Fibroblast of skin of left quadriceps (primary cell): ENCODE measurements at places on chromosomes 3 and 15.

DNA sequence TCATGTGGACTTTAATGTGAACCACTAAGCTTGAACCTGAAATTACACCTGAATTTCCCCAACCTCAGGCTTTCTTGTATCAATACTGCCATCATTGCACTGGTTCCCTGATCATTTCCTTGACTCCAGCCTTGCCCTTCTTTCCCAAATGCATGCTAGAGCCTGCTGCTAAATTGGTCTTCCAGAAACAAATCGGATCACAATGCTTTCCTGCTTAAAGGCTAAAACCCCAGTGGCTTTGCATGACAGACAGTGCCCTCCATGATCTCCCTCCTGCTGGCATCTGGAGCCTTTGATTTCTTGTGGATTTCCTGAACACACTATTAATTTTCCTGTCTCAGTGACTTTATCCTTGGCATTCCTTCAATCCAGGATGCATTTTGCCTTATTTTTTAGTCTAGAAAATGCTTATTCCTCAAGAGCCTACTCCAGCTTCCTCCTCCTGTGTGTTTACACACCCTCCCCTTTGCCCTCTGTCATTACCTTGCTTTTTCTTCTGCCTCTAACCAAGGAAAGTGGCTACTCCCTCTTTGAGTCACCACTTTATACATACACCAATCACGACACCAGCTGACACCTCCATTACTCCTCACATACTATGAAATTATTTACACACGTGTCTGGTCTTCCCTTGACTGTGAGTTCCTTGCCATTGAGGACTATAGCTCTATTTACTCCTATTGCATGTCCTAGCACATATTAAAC, 214.6 kb downstream of the KCNAB1 start:
- DNase-seq = no peak

DNA sequence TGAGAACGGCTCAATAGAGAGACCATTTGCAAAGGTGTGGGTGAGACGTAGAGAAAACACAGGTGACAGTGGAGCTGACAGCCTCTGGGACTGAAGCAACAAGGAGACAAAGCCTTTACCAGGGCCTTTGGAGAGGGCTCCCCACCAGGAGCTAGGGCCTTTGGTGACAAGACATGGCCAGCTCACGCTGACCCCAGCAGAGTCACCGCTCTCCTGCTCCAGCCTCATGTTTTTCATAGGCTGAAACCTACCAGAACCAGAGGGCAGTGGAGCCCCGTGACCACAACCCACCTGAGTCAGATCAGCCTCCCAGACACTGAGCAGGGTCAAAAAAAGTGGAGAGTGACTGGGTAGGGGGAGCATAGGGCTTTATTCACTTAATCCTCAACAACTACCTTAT, 214.7 kb downstream of the SHQ1 start:
- DNase-seq = no peak

DNA sequence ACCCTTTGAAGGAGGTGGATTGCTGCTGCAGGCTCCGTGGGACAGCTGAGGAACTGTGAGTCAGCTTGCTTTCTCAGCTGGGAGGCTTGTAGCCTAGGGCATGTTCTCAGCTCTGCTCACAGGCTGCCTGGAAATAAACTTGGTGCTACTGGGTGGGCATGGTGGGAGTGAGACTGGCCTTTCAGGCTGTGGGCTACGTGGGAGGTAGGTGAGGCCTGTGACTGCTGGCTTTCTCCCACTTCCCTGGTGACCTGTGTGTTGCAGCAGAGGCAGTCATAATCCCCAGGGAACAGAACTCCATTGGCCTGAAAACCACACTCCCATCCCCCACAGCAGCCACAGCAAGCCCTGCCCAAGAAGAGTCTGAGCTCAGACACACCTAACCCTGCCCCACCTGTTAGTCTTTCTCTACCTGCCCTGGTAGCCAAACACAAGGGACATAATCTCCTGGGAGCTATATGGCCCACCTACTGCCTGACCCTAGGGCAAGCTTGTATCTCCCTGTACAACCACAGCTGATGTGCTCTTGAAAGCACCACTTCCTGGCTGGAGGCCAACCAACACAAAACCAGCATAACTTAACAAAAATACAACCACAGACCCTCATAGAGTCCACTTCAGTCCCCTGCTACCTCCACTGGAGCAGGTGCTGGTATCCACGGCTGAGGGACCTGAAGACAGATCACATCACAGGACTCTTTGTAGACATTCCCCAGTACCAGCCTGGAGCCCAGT, 236.5 kb downstream of the SQOR start:
- DNase-seq = no peak

DNA sequence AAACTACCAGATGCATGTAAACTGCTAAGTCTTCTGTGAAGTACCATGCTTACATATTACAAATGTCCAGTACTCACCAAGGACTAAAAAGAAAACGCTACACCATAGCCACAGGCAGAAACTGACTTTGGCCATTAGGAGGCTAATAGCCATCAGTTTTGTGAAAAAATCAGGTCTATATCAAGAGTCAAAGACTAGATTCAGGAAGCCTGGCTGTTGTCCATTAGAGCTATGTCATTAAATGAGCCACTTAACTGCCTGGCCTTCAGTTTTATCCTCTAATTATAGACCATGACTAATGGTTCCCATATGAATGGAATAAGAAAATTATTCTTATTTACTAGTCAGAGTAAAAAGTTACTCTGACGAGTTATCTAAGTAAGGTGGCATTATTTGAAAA, 144.1 kb downstream of the VPS13C start:
- peak; percentile 4 for DNase-seq

GRCh38 chr3:128488636-128488990, 4.4 kb downstream of the GATA2 start:
- no peak for DNase-seq

- no peak for DNase-seq
Measured at GRCh38 chr3:134366928-134367811, 7.1 kb downstream of the AMOTL2 start.

GRCh38 chr3:7172996-7173395, 312.1 kb downstream of the GRM7 start:
- DNase-seq = no peak

DNA sequence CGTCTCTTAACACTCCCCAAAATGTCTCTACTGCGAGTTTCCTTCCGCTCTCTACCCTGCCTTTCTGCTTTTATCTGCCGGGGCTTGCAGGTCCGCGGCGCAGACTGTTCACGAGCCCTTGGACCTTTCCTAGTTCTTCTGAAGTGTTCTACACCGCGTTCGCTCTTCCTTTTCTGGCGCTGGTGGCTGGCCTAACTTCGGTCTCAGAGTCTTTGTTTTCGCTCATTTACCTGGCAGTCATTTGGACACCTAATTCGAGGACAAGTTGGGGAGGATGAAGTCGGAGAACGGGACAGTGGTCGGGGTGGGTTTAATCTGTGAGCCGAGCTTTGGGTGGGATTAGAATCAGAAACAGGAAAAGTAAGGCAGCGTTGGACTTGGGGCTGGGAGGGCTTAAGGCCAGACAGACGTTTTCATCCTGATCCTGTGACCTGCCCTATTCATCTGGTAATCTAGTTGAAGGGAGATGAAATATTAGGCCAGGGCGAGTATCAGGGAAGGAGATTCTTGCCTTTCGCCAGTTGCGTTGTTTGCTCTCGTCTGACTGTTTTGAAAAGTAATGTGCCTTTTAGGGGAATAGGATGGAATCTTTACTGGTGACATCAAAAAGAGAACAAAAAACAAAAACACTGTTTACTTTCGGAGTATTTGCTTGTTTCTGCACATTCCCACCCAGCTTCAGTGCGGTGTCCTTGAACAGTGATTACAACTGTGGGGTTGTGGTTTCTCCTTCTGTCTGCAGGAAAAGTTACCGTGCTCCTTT, 1.8 kb downstream of the DIPK2A start:
- peak; percentile 60 for DNase-seq

GRCh38 chr3:161737171-161737570, 240.6 kb downstream of the OTOL1 start:
- no peak for DNase-seq

- DNase-seq = no peak
Measured at GRCh38 chr15:35445891-35446290, 100.1 kb downstream of the DPH6 start.

DNA sequence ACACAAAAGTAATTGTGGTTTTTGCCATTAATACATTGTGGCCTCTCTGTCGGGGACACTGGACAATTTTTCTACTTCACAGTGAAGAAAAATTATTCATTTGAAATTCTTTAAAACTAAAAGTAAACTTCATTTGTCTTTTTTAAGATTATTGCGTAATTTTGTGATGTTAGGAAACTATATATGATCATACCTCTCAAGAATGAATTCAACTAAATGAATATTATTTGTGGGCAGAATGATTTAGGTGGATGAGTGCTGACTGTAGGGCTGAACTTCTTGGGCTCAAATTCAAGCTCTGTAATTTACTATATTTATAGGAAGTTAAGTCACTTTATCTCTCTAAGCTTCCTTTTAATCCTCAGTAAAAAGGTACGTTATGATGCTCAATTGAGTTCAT, 441.2 kb downstream of the ROBO1 start:
- DNase-seq = peak; percentile 13

GRCh38 chr15:65088643-65089021, 12.1 kb downstream of the KBTBD13 start:
- no peak for DNase-seq

DNA sequence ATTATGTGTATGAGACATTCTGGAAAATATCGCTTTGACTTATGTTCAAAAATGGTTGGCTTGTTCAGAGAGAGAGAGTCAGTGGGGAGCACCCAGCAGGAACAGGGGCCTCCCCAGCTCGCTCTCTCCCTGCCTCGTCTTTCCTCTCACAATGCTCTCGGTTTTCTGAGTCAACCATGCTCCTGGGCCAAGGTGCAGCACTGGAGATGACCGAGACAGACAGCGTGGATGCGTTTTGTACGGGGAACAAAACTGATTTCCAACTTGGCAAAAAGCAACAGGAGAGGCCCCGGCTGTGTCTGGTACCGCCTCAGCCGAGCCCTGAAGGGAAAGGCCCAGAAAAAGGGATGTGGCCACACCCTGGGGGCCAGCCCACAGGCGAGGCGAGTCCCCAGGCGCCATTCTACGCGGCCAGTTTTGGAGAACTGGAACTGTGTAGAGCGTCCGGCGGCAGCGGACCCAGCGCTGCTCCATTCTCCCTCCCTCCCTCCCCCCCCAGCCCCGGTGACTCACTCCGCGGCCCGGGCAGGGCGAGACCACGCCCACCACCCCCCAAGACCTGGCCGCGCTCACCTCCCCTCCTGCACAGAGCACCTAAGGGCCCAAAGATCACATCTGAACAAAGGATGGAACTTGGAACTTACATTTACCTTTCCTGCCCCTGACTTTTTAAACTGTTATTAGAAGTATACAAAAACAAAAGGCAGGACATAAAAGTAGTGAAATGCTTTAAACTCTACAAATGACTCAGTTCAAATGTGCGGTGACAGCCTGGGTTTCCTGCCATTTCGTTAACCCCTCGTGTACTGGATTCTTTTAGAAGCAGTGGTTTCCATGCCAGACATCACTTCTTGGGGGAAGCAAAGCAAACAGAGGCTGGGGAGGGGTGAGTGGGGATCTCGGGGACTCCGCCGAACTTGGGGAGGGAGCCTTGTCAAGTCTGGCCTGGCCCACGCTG, 12.7 kb downstream of the ATP10A start:
- peak; percentile 46 for DNase-seq

DNA sequence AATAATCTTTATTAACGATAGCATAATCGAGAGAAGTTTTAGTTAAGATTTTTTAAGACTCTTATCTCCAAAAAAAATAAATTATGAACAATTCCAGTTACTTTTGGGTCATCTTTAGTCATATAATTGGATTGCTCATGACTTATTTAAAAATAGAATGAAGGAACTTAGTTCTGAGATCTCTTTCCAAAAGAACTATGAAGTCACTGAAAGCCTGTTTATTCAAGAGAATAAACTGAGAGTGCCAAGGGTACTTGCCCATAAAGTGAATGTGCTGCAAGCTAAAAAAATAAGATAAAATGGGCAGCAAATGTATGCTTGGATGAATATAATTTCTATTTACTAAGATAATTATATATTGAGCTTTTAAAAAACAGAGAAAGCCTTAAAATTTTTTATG, 176.5 kb upstream of the PLSCR5 start:
- DNase-seq = no peak

- DNase-seq = no peak
Measured at GRCh38 chr3:28923994-28924393, 356.9 kb upstream of the RBMS3 start.

DNA sequence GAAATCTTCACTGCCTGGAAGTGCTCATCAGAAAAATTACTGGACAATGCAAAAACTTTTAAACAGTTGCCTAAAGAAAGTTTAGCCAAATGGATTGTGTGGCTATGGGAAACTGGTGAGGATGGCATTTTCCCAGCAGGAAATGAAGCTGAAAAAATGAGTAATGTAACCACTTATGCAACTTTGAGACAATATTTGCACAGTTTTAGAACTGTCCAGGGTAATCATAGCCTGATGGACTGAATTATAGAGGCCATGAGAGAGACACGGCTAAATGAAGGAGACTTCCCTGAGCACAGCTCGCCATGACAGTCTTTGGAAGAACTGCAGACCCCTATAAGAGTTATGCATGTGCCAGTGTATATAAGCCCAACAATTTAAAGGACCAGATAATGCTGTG, 881.5 kb downstream of the VGLL3 start:
- no peak for DNase-seq

DNA sequence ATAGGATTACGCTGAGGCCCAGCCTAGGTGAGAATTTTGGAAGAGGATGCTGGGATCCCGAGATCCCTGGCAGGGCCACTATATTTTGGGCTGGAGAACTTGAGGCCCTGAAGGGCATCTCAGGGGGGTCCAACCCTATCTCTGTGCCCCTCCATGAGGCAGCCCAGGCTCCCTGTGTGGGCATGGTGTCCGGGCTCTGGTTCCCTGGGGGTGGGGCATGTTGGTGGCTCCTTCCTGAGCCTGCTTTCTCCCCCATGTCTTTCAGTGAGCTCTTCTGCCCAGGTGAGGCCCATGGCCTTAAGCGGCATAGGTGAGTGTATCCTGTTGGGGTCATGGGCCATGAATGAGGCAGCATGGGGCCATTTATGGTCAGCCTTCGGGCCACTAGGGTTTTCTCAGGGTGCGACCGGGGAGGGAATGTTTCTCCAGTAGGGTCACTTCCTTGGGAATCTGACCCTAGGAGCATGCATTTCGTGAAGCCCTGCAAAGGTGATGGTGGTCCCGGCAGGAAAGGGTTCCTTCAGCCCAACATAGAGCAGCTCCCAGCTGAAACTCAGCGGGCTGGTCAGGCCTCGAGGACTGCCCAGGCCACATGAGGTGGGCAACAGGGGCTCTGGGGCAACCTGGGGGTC, 191.3 kb downstream of the UBE3A start:
- no peak for DNase-seq

- no peak for DNase-seq
Measured at GRCh38 chr15:60844511-60845174, 365.7 kb upstream of the ICE2 start.

DNA sequence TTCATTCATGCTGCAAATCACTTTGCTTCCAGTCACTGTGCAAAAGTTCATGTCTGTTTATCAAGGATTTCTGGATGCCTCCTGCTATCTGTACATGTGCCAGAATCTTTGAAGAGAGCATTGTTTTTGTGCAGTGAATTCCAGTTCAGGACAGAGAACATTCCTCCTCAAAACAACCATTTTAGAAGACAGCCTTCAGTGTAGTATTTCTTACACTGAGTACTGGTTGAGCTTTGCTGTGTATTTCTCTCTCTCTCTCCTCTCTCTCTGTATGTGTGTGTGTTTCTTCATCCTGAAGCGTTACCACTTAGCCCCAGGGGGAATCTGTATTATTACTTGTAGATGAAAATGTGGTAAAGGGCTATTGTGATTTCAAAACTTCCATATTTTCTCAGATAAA, 123.8 kb upstream of the CHL1 start:
- DNase-seq = no peak
